ENCODE measurements at places on chromosomes 16 and 17.

DNA sequence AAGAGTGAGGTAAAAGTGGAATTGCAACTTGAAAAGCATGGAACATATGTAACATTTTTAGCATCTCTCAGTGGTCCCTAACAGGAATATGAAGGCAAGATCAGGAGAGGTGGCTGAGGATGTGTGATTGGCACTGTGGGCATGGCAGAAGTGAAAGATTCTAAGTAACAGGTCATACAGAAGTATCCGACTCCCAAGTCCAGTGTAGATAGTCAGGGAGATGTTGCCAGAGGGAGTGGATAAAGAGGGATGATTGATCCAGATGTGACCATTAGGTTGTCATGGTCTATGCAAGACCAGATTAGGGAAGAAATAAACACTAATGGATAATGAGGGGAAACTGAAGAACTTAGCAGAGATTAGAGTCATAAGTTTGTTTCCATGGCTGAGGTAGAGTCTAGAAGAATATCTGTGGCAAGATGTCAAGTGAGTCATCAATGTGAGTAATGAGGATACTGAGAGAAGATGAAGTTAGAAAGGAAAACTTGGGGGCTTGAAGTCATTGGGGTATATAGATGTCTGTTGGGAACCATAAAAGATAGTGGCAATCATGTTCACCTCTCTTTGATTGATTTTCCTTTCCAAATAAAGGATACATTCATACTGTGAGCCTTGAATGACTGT is 23.9 kb upstream of the CAPNS2 start:
- DNase-seq, result peak; percentile 23

GRCh38 chr16:1141191-1141590 is 11.7 kb upstream of the CACNA1H start:
- no peak for DNase-seq

GRCh38 chr17:46916211-46916610 is 6.7 kb upstream of the GOSR2 start:
- no peak for DNase-seq

- DNase-seq, result no peak
Observed at GRCh38 chr17:57806167-57806830, 43.5 kb downstream of the MRPS23 start.

DNA sequence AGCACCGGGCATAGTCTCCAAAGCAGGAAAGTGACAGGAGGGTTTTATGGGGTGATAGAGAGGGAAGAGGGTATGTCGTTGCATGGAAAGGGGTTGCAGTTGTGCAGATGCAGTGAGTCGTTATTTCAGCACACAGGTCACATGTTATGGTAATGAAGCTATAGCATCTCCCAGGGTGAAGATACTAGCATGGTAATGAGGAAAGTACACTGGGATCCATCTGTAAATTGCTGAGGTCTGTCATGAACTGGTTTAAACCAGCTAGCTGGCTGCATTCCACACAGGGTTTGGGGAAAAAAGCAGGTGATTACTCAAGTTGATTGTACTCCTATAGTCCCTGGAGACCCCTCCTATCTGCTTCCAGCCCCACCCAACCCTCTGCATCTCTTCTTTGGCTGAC is 11.7 kb downstream of the COX11 start:
- DNase-seq, result no peak
